ENCODE measurements at places on chromosomes 6 and 20.
A peak's percentile ranks its signal among the peaks of the same experiment; 100 is the strongest.

DNA sequence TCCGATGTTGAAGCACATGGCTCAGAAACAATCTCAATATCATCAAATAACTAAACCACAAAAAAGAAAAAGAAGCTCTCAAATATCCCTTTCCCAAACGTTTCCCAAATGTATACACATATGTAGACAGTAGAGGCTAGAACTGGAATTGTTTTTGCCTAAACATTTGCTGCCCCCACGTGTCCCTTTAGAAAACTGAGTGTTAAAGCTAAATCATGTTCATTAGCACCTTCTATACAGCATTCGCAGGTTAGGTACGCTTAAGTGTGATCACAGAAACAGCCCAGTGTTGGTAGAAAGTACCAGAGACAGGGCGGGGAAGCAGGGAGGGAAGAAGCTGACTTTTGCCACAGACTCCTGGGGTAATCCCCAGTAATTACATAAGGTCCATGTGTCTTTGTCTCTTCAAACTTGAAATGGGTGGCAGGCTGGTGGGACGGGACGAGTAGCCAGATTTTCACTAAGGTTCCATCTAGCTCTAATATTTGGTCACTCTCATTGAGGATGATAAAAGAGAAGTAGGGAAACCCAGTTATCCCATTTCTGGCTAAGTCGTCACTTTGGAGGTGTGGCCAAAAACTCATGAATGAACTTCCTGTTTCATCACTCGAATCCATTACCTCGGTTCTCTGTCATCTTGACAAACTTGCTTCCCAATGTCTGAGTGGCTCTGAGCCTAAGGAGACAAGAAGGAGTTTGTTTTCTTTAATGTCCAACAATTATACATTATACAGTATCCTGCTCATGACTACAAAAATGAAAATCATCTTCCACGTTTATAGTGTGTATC lies 15.0 kb upstream of the TFAP2A start:
- no peak for DNase-seq

- DNase-seq = no peak
Measured at GRCh38 chr6:118223316-118223715, 316.3 kb downstream of the SLC35F1 start.

DNA sequence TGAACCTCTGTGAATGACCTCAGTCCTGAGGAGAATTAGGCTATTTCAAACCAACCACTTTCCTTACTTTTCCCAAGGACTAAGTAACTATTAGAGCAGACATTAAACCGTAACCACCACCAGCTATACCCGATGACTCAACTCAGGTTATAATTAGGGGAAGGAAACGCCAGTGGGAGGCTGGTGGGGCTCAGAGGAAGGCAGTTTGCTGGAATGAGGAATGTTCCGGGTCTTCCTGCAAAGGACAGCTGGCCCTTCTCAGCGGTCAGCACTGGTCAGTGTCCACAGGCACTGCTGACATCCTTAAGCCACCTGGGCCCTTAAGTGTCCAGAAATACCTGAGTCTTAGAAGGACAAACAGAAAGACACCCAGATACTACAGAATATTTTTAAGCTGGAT lies 515.2 kb downstream of the MAFB start:
- no peak for DNase-seq

GRCh38 chr6:104855507-104855906 lies 4.2 kb downstream of the HACE1 start:
- no peak for DNase-seq

- no peak for DNase-seq
Measured at GRCh38 chr6:157845493-157846259, 22.6 kb downstream of the SNX9 start.

DNA sequence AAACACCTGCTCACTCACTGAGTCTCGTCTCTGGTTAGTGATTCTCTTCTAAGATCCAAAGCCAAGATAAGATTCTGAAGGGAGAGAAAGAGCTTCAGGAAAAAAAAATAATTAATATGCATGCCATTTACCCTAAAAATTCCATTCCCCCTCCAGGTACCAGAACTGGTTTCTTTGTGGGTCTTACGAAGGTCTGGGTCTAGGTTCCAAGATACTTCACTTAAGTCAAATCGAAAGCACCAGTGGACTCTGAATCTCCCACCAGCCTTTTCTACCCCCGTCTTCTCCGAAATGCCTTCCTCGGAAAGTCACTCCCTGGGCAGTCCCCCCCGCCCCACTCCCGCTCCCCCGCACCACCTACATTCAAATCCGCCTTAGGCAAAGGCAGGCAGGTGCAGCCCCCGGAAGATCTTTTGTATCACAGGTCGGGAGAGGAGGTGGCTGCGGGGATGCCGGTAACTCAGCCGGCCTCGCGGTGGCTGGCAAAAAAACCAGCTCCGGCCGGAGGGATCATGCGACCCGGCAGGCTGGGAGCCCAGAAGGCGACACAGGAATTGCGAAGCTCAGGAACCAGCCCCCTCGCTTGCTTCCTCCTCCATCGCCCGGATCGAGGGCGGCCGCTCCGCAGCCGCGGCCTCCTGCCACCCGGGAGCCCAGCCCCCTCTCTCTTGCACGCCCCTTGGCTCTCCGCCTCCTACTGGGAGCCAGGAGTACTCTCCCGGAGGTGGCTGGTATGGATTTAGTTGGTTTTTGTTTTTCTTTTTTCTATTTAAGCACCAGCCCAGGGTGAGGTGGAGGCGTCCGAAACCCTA lies at the start of gene BCL2L1:
Gene BCL2L1 (minus strand): TSS at position 612 of the 812 bp plus-strand sequence. CDS start 650 bp downstream, outside the sequence.
- DNase-seq = peak; percentile 70

DNA sequence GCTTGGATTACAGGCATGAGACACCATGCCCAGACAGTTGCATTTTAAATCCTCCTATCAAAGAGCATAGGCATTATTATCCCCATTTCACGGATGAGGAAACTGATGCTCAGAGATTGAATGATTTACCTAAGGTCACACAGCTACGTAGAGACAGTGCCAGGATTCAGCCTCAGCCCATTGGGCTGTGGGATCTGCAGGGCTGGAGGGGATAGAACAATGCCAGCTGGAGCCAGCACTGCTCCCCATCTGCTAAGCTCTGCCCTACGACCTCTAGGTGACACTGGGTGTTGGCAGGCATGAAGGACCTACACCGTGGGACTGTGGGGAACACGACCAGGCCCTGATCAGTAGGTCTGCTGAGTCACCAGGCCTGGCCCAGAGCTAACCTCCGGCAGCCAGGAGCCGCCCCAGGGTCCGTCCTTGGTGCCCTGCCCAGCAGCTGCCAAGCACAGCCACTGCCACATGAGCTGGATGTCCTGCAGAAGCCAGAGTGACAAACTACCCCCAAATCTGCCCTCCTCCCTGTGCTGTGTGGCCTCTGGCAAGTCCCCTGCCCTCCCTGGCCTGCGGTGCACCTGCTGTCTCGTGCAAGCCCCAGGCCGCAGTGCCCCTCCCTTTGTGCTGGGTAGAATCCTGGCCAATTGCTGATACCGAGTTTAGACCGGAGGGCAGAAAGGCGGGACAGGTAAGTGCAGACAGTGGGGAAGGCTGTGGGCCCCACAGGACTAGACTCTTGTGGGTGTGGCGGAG lies 47.6 kb upstream of the PTGIS start:
- no peak for DNase-seq

DNA sequence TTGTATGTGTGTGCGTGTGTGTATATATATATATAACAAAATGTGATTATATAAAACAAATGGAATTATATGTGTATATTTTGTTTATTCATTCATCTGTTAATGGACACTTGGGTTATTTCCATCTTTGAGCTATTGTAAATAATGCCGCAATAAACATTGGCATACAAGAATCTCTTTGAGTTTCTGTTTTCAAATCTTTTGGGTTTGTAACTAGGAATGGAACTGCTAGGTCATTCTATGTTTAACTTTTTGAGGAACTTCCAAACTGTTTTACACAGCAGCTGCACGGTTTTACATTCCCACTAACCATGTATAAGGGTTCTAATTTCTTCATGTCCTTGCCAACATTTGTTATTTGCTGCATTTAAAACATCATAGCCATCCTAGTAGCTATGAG lies 39.9 kb upstream of the TGM2 start:
- DNase-seq = no peak

DNA sequence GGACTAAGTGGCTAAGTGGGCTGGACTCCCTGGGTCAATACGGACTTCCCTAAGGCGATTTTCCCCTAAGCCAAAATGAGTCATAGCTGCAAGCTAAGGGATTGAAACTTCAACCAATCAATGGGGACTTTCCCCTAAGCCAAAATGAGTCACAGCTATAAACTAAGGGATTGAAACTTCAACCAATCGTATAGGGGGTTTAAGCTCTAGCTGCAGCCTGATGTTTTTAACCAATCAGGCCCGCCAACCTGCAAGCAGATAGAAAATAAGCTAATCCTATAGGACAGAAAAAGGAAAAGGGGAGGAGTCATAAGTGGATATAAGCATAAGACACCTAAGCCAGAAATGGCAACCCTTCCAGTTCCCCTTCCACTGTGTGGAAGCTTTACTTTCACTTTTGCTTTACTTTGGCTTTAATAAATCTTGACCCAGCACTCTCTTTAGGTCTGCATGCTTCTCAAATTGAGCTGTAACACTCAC lies 655.0 kb upstream of the HS3ST5 start:
- DNase-seq = no peak

DNA sequence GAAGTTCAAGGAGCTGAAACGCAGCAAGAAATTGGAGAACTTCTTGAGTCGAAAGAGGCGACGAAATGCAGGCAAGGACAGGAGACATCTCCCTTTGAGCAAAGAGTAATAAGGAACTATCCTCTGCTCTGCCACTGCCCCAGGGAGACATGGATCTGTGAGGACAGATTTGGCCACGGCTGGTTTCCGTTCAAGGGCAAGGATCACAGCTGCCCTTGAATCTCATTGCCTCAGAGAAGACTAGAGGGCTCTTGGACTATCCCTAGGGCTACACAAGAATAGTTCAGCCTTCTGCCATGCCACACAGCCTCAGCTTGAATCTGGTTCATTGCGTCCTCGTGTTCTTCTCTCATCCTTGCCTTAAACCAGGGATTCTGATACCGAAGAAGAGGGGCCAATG lies 7.7 kb downstream of the RRP36 start:
- no peak for DNase-seq

DNA sequence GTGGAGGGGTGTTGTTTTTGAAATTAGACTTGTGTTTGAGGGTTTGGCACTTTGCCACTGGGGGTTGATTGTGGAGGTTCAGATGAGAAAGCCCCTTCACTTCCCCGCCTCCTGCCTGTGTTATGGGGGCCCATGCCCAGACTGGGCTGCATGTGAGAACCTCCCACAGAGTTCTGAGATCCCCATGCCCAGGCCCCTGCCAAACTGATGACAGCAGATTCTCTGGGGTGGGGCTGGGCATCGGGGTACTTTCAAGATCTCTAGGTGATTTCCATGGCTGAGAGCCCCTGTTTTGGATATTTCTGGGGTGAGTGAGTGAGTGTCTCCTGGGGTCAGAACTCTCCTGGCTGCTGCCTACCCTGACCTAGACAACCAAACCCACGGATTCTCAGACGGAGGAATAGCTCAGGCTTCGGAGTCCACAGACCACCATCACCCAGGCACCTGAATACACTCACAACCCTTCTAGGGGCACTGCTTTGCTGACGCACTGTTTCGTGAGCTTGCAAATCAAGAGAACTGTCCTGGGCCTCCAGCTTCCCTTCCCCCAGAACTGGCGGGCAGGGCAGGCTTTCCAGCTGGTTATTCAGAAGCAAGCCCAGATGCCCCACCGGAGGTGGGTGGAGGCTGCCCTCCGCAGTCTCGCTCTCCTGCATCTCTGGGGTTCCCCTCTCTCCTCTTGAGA lies 6.3 kb downstream of the BCAS1 start:
- no peak for DNase-seq

DNA sequence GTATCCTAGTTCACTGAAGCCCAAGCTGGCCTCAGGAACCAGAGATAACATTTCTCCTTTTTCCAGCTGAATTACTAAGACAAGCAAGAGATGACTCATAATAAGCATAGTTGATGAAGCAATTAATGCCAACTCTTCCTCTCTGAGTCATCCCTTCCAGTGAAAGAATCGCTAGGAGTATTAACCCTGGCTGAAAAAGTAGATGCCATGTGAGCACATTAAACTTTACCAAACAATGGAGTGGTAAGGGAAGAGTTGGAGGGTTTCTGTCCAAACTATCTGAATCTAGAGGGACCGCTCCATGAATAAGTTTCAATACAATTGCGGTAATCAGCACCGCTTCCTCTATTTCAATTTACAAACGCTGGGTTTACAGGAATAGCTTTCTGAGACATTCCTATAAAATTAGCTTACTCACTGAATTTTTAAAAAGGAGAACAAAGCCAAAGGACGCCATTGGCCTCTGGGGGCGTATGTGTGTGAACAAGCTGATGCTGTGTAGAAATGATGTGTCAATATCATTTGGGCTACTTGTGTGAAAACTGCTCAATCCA lies 48.3 kb downstream of the ATXN1 start:
- DNase-seq = no peak

DNA sequence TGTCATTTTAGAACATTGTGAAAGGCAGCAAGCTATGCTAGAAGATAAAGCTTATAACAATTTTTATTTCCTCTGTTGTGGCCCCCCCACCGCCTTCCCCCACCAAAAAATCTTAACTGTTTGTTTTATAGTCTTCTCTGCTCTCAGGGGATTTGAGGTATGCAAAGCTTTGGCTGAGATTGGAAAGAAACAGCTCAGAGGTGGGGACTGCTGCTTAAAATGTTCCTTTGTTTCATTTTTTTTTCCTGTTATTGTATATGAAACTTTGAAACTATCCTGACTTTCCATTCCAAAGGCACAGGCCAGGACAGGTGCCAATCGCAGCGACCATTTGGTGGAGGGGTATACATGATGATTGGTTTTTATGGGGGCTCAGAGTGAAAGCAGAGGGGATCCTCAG lies 114.7 kb upstream of the PHACTR1 start:
- DNase-seq = no peak

DNA sequence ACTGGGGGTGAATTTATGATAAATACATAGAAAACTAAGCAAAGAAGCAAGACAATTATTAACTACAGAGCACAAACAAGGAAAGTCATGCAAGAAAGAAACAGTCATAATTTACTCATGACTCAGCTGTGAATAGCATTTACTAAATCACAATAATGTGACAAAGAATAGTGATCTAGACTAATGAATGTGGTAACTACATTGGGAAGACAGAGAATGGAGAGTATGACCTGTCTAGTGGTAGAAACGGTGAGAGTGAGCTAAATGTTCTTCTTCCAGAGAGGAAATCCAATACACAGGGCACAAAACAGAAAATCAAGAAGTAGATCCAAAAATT lies 153.5 kb upstream of the DST start:
- no peak for DNase-seq

- no peak for DNase-seq
Measured at GRCh38 chr20:64119681-64120341, 12.4 kb upstream of the NPBWR2 start.

GRCh38 chr20:59589086-59589684 lies 15.2 kb upstream of the PHACTR3 start:
- DNase-seq = no peak

DNA sequence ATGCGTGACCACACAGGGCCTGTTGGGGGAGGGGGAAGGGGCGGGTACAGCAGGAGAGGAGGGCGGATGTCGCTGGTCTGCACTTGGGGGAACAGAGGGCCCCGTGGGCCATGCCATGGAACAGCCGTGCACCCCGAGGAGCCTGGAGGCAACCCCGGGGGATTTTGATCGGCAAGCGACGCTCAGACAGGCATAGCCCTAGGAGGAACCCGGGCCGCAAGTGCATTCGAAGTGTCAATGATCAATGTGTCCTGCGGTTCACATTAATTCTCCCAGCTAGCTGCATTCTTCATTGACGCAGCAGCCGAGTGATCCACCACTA lies 772.8 kb upstream of the DEFB115 start:
- no peak for DNase-seq

- no peak for DNase-seq
Measured at GRCh38 chr20:3781153-3781910, at the start of gene SPEF1. TSS of gene SPEF1 (minus strand) at chr20:3781448. CDS start at chr20:3781287, 161 bp downstream.

GRCh38 chr6:138970856-138971425 lies 17.1 kb downstream of the REPS1 start:
- peak; percentile 4 for DNase-seq

Measured in activated T-helper 9 cell treated with anti-CD3 and anti-CD28 coated beads, Interleukin-2, amount 50 U/mL, for 16 hours (primary cell).